Right lung (tissue), 10 donors: ENCODE measurements at places on chromosomes 2 and 18.
A peak's percentile ranks its signal among the peaks of the same experiment; 100 is the strongest.

GRCh38 chr2:232993231-232993821, 19.7 kb downstream of the NGEF start:
- DNase-seq, result no peak

GRCh38 chr18:63936156-63936931, 12.8 kb upstream of the HMSD start:
- peak; percentile 42 for DNase-seq

DNA sequence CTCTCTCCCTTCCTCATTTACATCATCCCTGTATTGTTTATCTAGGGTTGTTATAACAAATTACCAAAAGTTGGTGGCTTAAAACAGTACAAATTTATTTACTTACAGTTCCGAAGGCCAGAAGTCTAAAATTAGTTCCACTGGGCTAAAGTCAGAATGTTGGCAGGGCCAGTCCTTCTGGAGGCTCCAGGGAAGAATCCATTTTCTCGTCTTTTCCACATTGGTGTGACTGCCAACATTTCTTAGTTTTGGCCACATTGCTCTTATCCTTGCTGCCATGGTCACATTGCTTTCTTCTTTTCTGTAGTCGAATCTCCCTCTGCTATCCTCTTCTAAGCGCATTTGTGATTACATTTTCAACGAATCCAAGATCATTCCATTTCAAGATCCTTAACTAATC, 34.7 kb downstream of the ICOS start:
- DNase-seq, result no peak

DNA sequence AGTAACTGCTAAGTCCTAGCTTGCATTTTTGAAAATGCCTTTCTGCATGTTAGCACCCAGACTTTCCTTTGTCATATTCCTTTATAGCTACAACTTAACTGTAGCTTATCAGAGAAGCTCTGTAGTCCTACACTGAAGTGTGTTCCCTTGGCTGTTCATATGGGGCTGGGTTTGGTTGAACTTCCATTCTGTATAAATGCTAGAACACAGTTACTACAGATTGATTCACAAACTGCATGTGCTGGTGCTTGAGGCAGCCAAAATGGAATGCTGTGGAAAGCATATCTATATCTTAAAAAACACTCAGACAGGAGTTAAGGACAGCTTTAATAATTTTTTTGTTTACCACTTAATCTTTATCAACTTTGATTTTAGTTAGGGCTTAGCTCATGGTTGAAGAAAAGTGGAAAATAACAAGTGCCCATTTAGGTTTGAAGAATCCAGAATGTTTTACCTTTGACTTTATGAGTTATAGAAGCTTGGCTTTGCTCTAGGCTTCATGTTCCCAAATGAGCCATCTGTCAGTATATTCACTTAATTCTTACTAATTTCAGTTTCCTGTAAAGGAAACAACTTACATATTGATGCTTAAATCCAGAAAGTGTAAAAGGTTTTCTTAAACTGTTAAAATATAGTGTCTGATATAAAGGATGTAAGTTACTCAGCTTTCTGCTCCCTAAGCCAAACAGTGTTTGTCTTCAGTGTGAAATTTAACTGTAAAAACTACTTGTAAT, 148.9 kb downstream of the AGPS start:
- DNase-seq, result no peak

- DNase-seq, result no peak
Measured at GRCh38 chr2:74845217-74845751, 11.4 kb downstream of the HK2 start.

DNA sequence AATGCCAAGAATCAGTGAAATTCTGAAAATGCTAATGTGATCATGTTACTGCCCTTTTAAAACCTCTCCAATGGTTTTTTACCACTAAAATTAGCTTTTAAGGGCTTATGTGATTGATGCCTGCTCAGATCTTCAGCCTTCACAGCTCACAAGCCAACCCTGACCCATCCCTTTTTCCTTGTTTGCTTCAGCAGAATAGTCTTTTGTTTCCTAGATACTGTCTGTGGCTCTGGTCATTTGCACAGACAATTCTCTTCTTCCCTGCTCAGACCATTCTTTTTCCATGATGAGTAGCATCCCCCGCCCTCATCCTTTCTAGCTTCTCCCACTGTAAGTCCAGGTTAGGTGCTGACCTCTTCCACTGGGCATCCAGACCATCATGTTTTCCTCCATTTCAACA, 164.9 kb upstream of the NT5C1B start:
- no peak for DNase-seq

- no peak for DNase-seq
Measured at GRCh38 chr2:66156171-66156570, 278.8 kb upstream of the MEIS1 start.

- DNase-seq, result no peak
Measured at GRCh38 chr2:235921508-235922191, 246.5 kb downstream of the GBX2 start.

- DNase-seq, result no peak
Measured at GRCh38 chr2:157603198-157603597, 25.5 kb downstream of the ACVR1C start.

- DNase-seq, result peak; percentile 54
Measured at GRCh38 chr18:42798606-42799170, 316.8 kb downstream of the RIT2 start.

DNA sequence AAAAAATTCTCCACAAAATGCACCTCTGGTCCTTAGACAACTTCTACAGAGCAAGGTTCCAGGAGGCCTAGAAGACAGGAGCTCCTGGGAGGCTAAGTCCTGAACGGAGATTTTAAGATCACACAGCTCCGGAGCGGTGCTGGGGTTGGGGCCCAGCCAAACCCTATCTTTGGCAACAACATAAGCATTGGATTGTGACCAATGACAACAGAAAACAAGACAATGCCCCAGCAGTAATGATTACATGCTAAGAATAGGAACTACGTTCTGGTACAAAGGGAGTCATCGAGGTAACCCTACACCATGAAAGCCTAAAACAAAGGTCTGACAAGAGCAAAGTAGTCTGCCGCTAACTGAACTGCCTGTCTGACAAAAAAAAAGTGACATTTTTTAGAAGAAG, 171.2 kb downstream of the CMPK2 start:
- no peak for DNase-seq
